ENCODE measurements at places on chromosomes 13 and 19. TPM values are rescaled to one million over a fixed set of nuclear protein-coding genes. Genes with fewer than 3 reads are reported as not detected.
A peak's percentile ranks its signal among the peaks of the same experiment; 100 is the strongest.

Gene EFNB2
- 0.25 TPM for total RNA-seq

- DNase-seq, result no peak
These were observed 105.6 kb downstream of the SPRY2 start for GRCh38 chr13:80235166-80235966.

- DNase-seq, result no peak
These were observed at the start of gene LRRC4B for GRCh38 chr19:50567882-50568727. LRRC4B (minus strand) TSS chr19:50568435; CDS start chr19:50548838, 19,597 bp downstream.

GRCh38 chr13:51829568-51829899 lies 15.4 kb downstream of the TMEM272 start:
- no peak for DNase-seq

DNA sequence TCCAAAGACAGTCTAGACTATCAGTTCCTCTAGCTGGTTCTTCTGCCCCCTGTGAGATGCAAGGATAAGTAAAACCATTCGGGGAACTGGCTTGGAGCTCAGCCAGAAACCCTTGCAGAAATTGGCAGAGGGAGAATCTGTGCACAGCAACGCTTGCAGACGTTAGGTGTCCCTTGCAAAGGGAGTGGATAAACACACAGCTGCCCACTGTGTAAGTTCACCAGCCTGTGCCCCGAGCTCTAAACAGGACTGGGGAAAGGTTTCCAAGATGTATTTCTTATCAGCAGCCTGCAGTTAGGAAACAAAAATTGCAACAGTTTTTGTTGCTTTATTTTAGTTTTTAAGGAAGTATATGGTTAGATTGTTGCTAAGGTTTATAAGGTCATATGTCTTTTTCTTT lies 19.0 kb upstream of the ADGRE1 start:
- DNase-seq, result no peak

Gene FBL
- 387 TPM for total RNA-seq

DNA sequence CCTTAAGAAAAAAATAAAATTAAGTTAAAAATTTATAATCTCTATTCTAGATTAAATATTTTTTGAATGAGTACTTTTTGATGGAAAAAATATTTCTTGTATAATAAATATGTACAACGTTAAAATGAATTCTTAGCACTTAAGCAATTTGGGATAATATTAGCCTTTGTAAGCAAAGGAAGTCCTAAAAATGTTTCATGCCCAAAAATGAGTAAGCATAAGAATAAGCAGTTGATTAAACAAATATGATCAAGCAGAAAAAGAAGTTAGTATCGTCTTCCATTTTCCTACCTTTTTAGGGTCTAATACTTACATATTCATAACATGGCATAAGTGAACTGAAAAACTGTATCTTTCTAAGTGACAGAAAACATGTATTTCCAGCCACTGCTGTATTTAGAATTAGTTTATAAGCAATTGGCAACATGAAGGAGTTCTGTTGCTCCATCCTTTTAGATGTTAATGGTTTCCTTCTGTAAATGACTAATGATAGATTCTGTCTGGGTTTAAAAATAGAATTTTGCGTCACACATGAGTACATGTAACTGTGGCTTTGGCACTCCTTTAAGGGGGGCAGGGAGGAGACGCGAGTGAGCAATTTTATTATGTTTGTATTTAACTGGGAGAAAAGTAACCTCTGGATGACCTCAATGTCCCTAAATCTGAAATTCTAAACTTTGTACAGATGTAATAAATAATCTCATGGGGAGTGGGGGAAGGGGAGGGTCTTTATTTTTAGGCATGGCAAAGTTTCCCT lies 237.4 kb downstream of the RGCC start:
- no peak for DNase-seq

Gene TMEM91
- 16.3 TPM for total RNA-seq

- no peak for DNase-seq
These were observed 5.6 kb downstream of the TMEM59L start for GRCh38 chr19:18618236-18618635.

GRCh38 chr13:60755380-60756163 lies 358.6 kb downstream of the TDRD3 start:
- no peak for DNase-seq

Gene WDR87
- total RNA-seq, result not detected

Gene NLRP5
- total RNA-seq, result not detected

DNA sequence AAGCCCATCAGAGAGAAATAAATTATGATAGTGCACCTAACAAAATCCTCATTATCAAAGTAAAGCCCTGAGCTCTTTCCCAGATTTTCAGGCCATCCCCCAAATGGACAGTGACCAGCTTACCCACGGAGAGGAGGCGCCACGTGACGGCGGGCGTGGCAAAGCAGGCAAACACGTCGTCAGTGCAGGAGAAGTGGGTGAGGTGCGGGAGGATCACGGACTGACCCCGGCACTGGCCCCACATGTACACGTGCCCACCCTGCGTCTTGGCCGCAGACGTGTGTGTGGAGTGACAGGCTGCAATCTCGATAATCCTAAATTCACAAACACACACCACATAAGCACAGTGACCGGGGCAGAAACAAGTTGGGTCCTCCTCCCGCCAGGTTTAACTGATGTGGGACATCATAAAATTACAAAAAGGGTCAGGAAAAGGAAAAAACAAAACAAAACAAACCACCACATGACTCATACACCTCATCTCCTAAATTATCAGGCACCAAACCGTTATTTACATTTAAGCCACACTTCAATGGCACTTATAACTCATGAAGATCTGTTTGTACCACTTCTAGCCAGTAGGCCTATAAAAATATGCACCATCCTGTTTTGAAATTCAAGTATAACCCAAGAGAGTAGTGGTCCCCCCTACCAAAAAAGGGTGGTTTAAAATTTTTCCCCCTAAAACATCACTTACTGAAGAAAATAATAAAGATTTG lies 30.1 kb downstream of the RCBTB2 start:
- DNase-seq, result no peak

DNA sequence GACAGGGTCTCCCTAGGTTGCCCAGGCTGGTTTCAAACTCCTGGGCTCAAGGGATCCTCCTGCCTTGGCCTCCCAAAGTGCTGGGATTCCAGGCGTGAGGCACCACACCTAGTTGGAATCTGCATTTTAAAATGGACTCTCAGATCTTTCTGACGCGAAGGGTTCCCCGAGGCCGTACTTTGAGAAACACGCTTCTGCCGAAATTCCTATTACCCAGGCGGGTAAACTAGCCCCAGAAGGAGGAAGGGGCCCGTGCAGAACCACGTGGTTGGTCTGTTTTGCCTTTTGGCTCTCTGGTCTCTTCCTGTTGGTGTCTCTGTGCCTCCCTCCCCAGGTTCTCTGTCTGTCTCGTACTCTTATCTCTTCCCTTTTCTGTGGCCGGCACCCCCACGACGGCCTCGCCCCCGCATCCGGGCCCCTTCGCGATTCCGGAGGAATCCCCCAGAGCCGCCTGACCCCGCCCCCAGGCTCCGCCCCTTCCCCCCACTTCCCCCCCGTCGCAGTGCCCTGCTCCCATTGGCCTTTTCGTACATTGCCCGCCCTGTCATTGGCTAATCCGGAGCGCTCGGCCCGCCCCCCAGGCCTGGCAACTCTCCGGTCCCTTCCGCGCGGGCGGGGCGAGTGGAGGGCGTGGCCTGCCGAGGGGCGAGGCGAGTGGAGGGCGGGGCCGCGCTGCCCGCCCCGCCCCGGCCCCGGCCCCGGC lies at the start of gene TNFAIP8L1:
Gene TNFAIP8L1 (plus strand): TSS at position 689 of the 703 bp plus-strand sequence. CDS start 12,354 bp downstream, outside the sequence.
- peak; percentile 97 for DNase-seq

Gene CADM4
- 0.49 TPM for total RNA-seq

DNA sequence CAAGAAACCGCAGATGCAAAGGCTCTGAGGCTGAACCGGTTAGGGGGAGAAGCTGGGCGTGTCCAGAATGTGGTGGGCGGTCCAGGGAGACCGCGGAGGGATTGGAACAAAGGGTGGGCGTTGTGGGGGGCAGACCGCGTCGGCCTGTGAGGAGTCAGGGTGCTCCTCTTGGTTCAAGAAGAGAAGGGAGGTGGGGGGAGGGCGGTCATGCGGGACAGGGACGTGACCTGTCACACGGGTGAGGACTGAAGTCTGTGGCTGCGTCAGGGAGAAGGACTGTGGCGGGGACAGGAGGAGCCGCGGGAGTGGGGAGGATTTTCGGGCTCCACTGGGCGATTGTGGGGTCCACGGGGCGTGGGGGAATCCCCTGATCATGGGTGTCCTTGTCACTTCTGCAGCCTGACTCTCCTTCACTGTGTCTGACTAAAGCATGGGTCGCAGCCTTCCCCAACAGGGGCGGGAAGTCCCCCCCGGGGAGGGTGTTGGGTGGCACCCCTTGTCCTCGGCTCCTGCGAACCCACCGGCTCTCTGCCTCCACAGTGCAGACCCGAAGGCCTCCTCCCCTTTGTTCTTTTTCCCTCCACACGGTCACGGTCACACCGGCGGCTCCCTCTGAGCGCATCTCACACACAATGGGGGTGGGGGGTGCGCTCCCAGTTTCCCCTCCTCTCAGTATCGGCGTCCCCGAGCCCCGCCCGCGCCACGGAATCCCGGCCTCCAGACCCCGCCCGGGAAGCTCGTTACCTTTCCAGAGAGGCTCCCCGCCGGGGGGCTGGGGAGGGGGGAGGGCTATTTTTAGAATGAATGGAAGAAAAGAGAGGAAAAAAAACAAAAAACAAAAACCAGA lies 16.4 kb upstream of the KCNN1 start:
- peak; percentile 51 for DNase-seq

DNA sequence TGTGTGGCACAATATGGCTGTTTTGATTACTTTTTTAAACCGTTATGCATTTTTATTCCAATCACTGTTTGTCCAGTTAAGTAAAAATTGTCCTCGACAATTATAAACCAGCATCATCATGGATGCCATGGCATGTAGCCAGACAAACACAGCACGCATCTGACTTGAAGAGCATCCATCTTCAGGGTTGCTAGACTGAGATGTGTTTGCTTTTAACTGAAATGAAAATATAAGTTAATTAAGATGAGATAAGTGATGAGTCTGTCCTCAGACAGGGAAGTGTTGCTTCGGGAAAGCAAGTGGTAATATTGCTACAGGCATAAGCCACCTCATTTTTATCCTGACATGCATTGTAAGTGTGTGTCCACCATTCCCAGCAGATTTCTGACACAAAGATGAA lies 92.8 kb upstream of the TPP2 start:
- DNase-seq, result no peak

Gene DCLK1
- total RNA-seq, result not detected

Gene ICAM4
- total RNA-seq, result 1.9 TPM

Gene OR10H2
- total RNA-seq, result not detected

- DNase-seq, result no peak
These were observed 63.8 kb downstream of the CHST8 start for GRCh38 chr19:33685541-33685940.

DNA sequence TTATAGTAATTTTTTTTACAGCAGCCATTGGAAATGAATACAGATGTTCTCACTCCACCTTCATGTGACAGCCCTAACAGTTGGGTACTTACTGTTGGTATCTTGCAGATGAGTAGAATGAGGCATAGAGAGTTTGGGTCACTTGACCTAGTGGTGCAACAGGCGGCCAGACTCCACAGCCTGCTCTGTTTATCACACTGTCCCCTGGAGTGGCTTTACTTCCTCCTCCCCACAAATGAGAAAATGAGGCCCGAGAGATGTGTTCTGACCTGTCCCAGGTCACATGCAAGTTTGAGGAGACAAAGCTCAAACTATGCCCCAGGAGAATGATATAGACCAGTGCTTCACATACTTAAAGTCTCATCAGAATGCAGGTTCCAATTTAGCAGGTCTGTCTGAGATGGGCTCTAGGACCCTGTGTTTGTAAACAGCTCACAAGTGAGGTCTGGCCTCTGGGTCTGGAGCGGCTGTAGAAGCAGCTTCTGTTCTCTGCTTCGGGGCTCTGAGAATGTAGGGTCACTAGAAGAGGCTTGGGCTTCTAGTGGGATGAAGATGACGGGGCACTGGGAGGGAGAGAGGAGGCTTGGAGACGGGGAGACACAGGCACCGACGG lies 37.4 kb upstream of the RCBTB2 start:
- DNase-seq, result no peak

GRCh38 chr19:13417054-13417453 lies 89.2 kb downstream of the CACNA1A start:
- no peak for DNase-seq

DNA sequence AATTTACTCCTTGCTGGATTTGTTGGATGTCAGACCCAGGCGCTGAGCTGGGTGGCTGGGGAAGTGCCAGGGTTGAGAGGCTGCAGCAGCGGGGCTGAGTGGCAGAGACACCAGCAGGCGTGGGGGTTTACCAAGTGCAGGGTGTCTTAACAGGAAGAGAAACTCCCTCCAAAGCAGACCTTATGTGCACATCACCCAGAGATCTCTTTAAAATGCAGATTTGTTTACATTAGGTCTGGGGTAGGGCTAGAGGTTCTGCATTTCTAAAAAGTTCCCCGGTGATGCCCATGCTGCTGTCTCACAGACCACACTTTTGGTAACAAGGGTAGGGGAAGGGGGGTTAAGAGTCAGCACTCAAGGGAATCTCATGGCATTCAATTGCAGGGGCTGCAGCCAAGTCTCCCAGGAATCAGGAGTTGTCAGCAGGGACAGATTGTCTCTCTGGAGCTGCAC lies 80.7 kb upstream of the OLFM4 start:
- no peak for DNase-seq

GRCh38 chr19:14553042-14553938 lies 18.6 kb downstream of the NDUFB7 start:
- no peak for DNase-seq

DNA sequence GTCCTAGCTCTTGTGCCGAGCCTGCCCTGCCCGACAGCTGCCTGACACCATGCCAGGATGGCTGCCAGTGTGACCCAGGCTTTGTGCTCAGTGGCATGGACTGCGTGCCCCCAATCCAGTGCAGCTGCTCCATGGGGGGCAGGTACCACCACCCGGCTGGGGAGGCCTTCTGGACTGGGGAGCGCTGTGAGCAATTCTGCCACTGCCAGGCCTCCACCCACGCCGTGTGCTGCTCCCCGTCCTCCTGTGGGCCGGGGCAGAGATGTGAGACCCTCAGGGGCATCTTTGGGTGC lies 9.4 kb upstream of the FXYD3 start:
- DNase-seq, result no peak

Gene ZNF439
- total RNA-seq, result 21.9 TPM

Data from naive thymus-derived CD4-positive, alpha-beta T cell (primary cell).